ENCODE measurements at places on chromosomes 6 and 20.

- DNase-seq = no peak
These were observed 474.1 kb downstream of the RNF144B start for GRCh38 chr6:18861204-18861603.

DNA sequence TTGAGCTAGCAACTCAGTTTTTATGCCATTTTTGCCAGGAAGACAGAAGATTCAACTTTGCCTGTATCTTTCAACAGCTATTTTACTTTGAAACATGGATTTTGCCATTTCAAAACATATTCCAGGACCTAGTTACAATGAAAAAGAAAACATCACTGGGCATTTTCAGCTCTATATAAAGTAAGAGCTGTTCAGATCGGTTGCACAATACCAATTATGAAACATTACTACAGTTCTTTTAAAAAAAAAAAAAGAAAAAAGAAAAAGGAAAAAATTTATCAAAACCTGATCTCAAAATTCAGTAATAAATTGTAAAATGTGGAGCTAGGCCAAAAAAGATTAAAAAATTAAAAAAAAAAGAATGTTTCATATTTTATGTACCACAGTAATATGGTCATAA, 15.6 kb downstream of the BCLAF1 start:
- no peak for DNase-seq

DNA sequence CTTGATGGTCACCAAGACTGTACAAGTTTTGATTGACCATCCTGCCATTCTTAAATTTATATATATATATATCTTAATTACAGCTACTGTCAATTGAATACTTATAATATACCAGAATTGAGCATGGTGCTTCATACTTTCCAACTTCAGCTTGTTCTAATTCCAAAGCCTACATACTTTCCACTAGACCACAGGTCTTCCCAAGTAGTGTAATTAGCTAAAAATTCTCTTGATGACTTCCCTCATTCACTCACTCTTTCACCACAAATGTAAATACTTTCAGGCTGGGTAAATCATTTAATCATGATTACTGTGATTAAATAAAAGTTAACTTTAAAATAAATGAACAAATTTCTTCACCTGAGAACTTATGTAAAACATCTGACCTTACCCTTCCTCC, 3.4 kb downstream of the ASF1A start:
- no peak for DNase-seq

DNA sequence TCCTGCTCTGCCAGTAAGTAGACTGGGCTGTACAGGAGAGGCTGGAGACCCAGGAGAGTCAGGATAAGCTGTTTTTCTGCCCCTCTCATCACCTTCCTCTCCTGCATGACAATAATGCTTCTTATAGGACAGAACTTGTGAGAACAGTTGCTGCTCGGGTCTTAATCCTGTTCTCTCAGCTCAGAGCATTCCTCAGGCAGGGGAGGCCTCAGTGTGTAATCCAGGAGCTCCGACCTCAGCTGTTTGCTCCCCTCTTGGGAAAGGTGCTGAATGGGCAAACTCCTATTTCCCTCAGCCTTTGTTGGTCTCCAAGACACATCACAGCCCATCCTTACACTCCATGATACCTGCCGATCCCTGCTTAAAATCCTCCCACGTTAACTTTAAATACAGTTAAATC, 134.9 kb upstream of the LRFN2 start:
- DNase-seq = no peak

GRCh38 chr20:35625584-35626385, 10.2 kb downstream of the SPAG4 start:
- no peak for DNase-seq
